ENCODE measurements at places on chromosomes 13 and 19.

GRCh38 chr13:103676329-103676728 is 610.1 kb upstream of the SLC10A2 start:
- no peak for DNase-seq

DNA sequence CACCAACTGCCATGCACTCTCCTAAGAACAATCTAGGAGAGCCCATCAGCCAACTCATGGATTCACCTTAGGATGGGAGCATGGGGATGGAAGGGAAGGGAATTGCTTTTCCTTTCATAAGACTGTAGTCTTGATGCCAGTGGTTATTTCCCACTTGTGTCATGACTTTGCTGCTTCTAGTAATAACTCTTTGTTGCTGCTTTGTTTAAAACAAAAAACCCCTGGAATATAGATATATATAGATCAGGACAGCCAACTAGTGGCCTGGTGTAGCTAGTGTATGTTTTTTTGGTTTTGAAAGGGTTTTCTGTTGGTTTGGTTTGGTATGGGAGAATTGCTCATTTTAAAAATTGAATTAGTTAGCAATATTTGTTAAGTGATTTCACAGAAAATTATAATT is 39.3 kb upstream of the KCTD4 start:
- DNase-seq, result no peak

GRCh38 chr13:94329277-94329676 is 150.2 kb downstream of the DCT start:
- DNase-seq, result no peak

GRCh38 chr19:48475369-48476068 is 6.3 kb downstream of the CYTH2 start:
- DNase-seq, result no peak

GRCh38 chr19:34675250-34675649 is 1.7 kb downstream of the SCGB2B2 start:
- DNase-seq, result no peak

GRCh38 chr13:97492684-97493371 is 58.9 kb downstream of the RAP2A start:
- no peak for DNase-seq

DNA sequence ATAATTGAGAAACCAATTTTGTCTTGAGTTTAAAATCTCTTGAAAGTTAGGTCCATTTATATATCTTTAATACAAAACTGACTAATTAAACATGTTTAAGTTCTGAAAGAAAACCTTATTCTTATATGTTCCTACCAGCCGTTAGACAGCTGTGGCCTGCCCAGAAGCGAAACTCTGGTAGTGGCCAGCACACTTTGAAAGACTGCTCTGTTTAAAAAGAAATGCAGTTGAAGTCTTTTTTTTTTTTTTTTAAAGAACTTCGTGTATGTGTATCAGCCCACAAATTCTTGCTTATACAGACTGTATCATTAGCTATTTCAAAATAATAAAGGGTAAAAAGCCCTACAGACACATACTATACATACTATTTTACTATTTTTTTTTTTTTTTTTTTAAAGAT is 34.0 kb downstream of the KCTD4 start:
- DNase-seq, result no peak

- DNase-seq, result no peak
Measured at GRCh38 chr13:28337166-28338005, 157.5 kb downstream of the FLT1 start.
